ENCODE measurements at places on chromosomes 16 and 17.
A peak's percentile ranks its signal among the peaks of the same experiment; 100 is the strongest.

- no peak for DNase-seq
These were observed 520.8 kb downstream of the HAPSTR1 start for GRCh38 chr16:9612267-9612666.

DNA sequence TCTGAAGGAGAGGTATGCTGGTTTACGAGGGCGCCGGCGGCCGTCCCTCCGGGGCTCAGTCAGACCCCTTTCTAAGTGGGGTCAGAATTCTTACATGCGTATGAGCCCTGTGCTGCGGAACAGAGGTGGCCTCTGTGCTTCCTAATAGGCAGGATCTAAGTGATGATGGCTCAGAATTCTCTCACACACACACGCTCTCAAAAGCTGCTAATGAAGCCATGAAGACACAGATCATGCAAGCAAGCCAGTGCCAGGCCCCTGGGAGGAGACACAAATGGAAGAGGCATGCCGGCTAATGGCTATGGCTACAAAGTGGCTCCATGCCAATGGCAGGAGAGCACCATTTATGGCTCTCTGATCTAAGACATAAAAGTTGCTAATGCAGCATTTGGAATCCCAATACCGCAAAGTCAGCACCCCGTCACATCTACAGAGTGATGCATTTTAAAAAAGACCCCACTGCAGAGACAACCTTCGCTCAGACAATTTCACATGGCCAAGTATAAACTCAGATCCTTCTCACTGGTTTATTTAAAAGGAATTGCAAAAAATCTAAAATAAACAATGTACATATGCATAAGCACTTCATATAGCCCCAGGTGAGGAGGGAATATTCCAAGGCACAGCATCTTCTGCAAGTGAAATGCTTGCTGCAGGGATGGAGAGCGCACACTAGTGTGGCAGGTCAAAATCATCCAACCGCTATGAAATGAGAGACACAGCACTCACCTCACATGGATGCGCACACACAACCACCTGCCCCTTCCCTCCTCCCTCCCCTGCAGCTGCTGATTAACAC is 24.5 kb downstream of the NPLOC4 start:
- no peak for DNase-seq

- no peak for DNase-seq
These were observed 41.3 kb downstream of the ABCA10 start for GRCh38 chr17:69187294-69187693.

DNA sequence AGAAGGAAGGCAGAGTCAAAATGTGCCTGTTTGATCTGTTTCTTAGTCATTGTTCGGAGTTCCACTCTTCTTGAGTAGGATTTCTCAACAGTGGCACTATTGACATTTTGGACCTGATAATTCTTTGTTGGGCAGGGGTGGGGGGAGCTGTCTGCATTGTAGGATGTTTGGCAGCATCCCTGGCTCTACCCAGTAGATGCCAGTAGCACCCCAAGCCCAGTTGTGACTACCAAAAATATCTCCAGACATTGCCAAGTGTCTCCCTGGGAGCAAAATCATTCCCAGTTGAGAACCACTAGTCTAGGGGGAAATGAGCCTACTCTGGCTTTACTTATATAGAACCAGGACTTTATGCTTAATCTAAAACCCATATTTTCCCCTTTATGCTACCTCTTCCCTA is 1.1 kb upstream of the GFOD2 start:
- DNase-seq = no peak

GRCh38 chr16:81066681-81067080 is 10.4 kb downstream of the C16orf46 start:
- no peak for DNase-seq

GRCh38 chr16:9070254-9070653 is 21.2 kb upstream of the HAPSTR1 start:
- no peak for DNase-seq

- no peak for DNase-seq
These were observed 1.2 kb downstream of the C16orf54 start for GRCh38 chr16:29744541-29745101.

- no peak for DNase-seq
These were observed 56.4 kb downstream of the BRIP1 start for GRCh38 chr17:61806936-61807335.

DNA sequence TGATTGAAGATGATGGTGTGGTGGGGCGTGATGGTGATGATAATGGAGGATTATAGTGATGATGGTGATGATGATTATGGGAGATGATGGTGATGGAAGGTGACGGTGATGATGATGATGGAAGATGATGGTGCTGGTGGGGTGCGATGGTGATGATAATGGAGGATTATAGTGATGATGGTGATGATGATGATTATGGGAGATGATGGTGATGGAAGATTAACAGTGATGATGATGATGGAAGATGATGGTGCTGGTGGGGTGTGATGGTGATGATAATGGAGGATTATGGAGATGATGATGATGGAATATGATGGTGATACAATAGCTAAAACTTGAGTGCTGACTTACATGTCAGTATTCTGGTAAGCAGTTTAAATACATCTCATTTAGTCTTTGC is 391.0 kb upstream of the EEF2KMT start:
- no peak for DNase-seq

DNA sequence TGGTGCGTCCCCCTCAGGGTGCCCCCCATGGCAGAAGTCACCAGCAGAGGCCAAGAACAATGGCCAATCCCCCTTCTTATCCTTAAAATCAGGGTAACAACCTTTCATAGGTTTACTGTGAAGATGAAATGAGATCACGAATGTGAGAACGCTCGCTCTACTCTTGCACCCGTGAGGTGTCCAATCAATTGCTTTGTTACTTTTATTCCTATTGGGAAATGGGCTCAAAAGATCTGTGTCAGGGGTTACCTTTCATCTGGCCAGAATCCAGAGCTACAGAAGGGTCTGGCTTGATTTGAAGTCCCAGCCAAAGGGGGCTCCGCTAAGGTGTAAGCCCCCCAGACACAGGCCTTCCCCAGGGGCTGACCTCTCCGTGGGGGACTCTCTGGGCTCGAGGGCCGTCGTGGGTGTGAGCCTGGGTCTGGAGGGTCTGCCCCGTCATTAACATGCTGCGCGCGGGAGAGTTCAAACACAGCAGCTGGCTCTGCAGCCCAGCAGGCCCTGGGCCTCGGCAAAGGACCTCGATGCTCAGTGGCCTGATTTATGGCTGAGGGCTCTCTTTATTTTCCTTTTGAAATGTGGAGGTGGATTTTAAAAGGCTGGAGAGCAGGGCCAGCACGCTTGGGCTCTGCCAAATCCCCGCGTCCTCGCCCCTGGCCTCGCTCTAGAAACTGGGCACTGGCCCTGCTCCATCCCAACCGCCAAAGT is 10.4 kb downstream of the ABR start:
- no peak for DNase-seq

GRCh38 chr17:9729034-9729650 is 62.2 kb downstream of the DHRS7C start:
- DNase-seq = no peak

DNA sequence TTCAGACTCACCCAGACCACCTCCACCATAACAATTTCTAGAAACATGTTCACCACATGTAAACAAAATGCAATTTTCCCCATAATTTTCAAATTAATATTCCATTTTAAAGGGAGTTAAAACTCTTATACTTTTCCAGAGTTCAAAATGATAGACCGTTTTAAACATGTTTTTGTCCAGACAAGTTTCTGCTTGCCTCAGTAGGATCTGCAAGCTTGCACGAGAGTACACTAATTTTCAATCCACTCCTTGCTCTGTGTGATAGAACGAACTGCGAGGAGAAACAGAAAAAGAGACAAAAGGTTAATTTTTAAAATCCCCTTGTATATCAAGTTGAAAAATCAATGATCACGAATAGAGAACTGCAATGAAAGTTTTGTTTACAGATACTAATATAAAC is 7.1 kb downstream of the FAHD1 start:
- DNase-seq = no peak

GRCh38 chr16:86515777-86516622 is 5.7 kb downstream of the FOXF1 start:
- no peak for DNase-seq

DNA sequence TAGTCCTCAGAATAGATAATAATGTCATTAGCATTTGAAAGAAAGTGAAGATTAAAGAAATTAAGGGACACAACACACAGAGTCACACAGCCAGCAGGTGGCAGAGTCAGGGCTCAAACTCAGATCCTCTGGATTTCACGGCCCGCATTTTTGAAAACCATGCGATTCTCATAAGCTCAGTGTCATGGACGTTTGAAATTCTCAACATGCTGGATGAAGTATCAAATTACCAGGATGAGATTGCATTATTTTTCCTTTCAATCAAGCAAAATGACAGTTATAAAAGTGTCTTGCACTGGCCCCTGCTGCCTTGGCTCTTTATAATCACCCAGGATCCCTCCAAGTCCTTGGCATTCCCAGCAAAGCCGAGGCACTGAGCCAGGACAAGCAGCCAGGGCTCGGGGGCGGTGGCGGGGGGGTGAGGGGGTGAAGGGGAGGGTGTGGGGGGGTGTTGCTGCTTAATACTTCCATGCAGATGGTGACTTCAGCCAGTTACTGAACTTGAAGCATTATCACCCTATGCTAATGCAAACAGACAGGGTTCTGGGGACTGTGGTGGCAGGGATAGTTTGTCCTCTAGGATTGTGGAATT is 6.6 kb upstream of the BMERB1 start:
- DNase-seq = peak; percentile 27

GRCh38 chr17:1907909-1908698 is 78.3 kb downstream of the RPA1 start:
- DNase-seq = no peak

GRCh38 chr17:6098050-6098822 is 28.1 kb downstream of the WSCD1 start:
- DNase-seq = no peak

DNA sequence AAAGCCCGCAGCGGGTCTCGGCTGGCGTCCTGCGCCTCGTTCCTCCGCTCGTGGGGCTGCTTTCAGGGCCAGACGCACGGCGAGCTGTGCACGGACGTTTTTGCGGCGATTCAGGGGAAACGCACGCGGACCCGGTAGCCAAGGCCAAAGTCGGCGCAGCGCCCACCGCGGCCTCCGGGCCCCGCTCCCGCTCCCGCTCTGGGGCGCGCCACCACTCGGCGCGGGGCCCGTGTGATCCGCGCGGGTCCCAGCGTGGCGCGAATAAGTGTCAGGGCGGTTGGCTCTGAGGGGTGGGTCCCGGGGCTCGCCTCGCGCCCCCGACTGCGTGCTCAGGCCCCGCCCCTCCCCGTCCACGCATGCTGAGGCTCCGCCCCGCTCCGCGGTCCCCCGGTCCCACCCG is 694 bp upstream of the TBCD start:
- no peak for DNase-seq

DNA sequence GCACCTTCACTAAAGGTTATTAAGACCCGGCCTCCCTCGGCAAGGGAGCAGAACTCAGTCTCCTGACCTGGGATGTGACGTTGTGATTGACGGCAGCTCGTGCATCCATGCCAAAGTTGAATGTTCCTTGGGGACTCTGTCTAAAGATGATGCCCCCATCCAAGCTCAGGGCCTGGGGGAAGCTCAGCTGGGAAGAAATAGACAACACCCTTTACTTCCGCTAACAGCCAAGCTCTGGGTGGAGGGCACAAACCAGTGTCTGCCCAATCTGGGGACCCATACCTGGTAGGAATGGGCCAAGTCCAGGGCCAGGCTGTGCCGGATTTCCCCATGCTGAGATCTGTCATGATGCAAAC is 95.4 kb downstream of the RMI2 start:
- no peak for DNase-seq

GRCh38 chr16:86722970-86723369 is 144.6 kb downstream of the FOXL1 start:
- DNase-seq = no peak

DNA sequence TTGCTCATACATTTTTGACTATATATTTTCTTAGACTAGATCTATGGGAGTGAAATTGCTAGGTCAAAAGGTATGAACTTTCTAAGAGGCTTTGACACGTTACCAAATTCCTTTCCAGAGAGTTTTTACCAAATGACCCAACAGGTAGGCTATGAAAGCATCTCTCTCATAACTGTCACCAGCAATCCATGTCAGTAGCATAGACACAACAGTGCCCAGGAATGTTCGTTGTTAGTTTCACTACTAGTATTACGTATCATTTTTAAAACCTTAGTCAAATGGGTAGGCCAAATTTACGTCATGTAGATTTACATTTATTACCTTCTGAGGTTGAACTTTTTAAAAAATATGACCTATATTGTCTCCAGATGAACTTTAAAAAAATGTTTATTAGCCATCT is 66.8 kb downstream of the MARCHF10 start:
- DNase-seq = no peak

- DNase-seq = no peak
These were observed at the start of gene ABCC11 for GRCh38 chr16:48247311-48247710. TSS of gene ABCC11 (minus strand) at chr16:48247539. CDS start at chr16:48231921, 15,618 bp downstream.

GRCh38 chr16:87563714-87564523 is 38.4 kb upstream of the JPH3 start:
- DNase-seq = no peak

- DNase-seq = no peak
These were observed 195.2 kb downstream of the RGS9 start for GRCh38 chr17:65332375-65332774.

- no peak for DNase-seq
These were observed 17.2 kb downstream of the TBCD start for GRCh38 chr17:82769041-82769440.

All from stimulated activated CD8-positive, alpha-beta memory T cell treated with anti-CD3 and anti-CD28 coated beads, Interleukin-7, amount 100 ng/mL, for 1 hour (primary cell).